Breast epithelium (tissue), 4 donors: ENCODE measurements at places on chromosomes 2 and 18. TPM values are rescaled to one million over a fixed set of nuclear protein-coding genes. Genes with fewer than 3 reads are reported as not detected.

- no peaks in the 10 kb centered on the region for H3K4me1 ChIP-seq
- no peaks in the 10 kb centered on the region for H3K27me3 ChIP-seq
- H3K36me3 ChIP-seq = no peaks in the 10 kb centered on the region
- peak overlapping the region; percentile 86 for H3K27ac ChIP-seq
These were observed 66.2 kb downstream of the HS1BP3 start for GRCh38 chr2:20584399-20585358.

GRCh38 chr18:48785091-48785614, 165.6 kb downstream of the SMAD7 start:
- no peak for DNase-seq
- H3K4me3 ChIP-seq = no peak overlapping the region
- H3K36me3 ChIP-seq = no peaks in the 10 kb centered on the region
- peaks cover 5% of the 10 kb centered on the region for H3K4me1 ChIP-seq
- no peaks in the 10 kb centered on the region for H3K27me3 ChIP-seq
- H3K27ac ChIP-seq = no peak overlapping the region

GRCh38 chr18:32438173-32438572, 32.5 kb downstream of the GAREM1 start:
- H3K27me3 ChIP-seq = no peaks in the 10 kb centered on the region
- H3K27ac ChIP-seq = peak overlapping the region; percentile 78
- DNase-seq = no peak

DNA sequence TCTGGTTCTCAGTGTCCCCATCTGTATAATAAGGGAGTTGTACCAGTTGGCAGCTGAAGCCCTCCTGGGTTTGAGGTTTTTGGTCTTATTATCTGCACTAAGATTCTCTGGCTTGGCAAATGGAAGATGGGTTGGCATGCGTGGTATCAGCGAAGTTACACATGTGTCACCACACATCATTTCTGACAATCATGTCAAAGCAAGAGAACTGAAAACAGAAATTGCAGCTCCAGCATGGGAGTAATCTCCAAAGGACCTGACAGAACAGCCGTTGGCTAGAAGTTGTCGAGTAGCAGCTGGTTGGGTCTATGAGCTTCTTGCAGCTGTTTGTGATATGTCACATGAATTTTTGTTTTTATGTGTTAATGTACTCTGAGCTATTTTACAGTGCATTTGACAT, 317.4 kb downstream of the SLC4A3 start:
- no peak overlapping the region for H3K4me3 ChIP-seq
- no peaks in the 10 kb centered on the region for H3K36me3 ChIP-seq
- H3K27ac ChIP-seq = no peak overlapping the region
- H3K4me1 ChIP-seq = no peaks in the 10 kb centered on the region

- peaks cover 8% of the 10 kb centered on the region for H3K4me1 ChIP-seq
- DNase-seq = no peak
- peak overlapping the region; percentile 97 for H3K27ac ChIP-seq
- H3K27me3 ChIP-seq = peaks cover 82% of the 10 kb centered on the region
- H3K36me3 ChIP-seq = no peaks in the 10 kb centered on the region
These were observed 10.6 kb upstream of the HOXD4 start for GRCh38 chr2:176140513-176141317.

DNA sequence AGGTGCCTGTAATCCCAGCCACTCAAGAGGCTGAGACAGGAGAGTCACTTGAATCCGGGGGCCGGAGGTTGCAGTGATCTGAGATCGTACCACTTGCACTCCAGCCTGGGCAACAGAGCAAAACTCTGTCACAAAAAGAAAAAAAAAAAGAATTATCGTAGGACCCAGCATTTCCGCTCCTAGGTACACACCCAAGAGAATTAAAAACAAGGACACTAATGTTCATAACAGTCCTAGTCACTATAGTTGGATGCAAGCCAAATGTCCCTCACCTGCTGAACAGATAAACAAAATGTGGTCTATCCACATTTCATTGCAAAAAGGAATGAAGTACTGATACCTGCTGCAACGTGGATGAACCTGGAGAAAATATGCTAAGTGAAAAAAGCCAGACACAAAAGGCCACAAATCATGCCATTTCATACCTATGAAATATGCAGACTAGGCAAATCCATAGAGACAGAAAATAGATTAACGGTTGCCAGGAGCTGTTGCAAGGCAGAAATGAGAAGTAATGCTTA, 21.2 kb downstream of the ADRA2B start:
- no peak overlapping the region for H3K27ac ChIP-seq
- no peaks in the 10 kb centered on the region for H3K36me3 ChIP-seq
- no peak overlapping the region for H3K4me3 ChIP-seq
- DNase-seq = no peak

- H3K27me3 ChIP-seq = no peaks in the 10 kb centered on the region
- DNase-seq = no peak
- no peaks in the 10 kb centered on the region for H3K36me3 ChIP-seq
- H3K4me3 ChIP-seq = peak overlapping the region; percentile 44
These were observed 33.1 kb upstream of the NPC1 start for GRCh38 chr18:23619388-23619881.

GRCh38 chr2:128008074-128008672, 19.7 kb downstream of the SAP130 start:
- no peaks in the 10 kb centered on the region for H3K27me3 ChIP-seq
- H3K4me3 ChIP-seq = no peak overlapping the region
- no peak for DNase-seq
- H3K36me3 ChIP-seq = peaks cover 3% of the 10 kb centered on the region
- no peak overlapping the region for H3K27ac ChIP-seq
- no peaks in the 10 kb centered on the region for H3K4me1 ChIP-seq

DNA sequence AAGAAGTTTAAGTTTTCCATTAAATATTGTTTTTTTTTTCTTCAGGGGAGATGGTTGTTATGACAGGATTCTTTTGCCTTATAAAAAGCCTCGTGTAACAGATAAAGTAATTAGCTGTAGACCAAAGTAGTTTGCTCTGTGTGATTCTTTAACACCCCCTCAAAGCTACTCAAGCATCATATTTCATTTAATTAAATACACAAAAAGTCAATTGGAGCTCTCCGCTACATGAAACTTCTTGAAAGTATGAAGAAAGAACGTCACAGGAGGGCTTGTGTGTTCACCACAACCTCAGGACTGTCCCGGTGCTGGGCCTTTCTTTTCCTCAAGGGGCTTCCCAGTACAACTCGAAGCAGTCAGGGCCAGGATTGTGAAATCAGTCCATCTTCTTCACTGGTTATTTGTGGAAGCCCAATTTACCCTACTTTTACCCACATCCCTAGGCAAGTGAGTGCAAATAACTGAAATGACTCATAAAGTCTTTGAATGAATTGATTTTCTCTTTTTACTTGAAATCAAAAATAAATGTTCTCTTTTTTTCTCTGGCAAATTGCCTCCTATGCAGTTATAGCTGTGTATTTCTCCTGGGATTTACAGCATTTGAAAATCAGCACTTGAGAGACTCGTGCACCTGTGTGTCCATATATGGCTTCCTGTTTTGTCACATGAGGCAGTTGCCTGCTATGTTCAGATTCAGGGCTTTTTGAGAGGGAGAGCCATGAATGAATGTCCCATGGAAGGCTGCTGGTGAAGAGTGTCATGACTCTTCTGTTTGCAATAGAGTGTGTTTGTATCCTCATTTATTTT, 48.6 kb downstream of the LINC00305 start:
- H3K36me3 ChIP-seq = no peaks in the 10 kb centered on the region
- no peak overlapping the region for H3K4me3 ChIP-seq
- no peaks in the 10 kb centered on the region for H3K4me1 ChIP-seq
- H3K27me3 ChIP-seq = no peaks in the 10 kb centered on the region

GRCh38 chr18:80188643-80189530, 58.4 kb downstream of the PARD6G start:
- H3K4me1 ChIP-seq = no peaks in the 10 kb centered on the region
- H3K36me3 ChIP-seq = no peaks in the 10 kb centered on the region
- no peak overlapping the region for H3K4me3 ChIP-seq
- DNase-seq = no peak
- no peaks in the 10 kb centered on the region for H3K27me3 ChIP-seq

- no peak overlapping the region for H3K4me3 ChIP-seq
- H3K27me3 ChIP-seq = no peaks in the 10 kb centered on the region
- H3K27ac ChIP-seq = no peak overlapping the region
- no peak for DNase-seq
- H3K36me3 ChIP-seq = no peaks in the 10 kb centered on the region
These were observed 314.6 kb downstream of the MEIS1 start for GRCh38 chr2:66749566-66749965.

- no peaks in the 10 kb centered on the region for H3K4me1 ChIP-seq
- no peak overlapping the region for H3K4me3 ChIP-seq
- H3K27me3 ChIP-seq = no peaks in the 10 kb centered on the region
These were observed 173.2 kb upstream of the ZNF804A start for GRCh38 chr2:184425083-184425482.

DNA sequence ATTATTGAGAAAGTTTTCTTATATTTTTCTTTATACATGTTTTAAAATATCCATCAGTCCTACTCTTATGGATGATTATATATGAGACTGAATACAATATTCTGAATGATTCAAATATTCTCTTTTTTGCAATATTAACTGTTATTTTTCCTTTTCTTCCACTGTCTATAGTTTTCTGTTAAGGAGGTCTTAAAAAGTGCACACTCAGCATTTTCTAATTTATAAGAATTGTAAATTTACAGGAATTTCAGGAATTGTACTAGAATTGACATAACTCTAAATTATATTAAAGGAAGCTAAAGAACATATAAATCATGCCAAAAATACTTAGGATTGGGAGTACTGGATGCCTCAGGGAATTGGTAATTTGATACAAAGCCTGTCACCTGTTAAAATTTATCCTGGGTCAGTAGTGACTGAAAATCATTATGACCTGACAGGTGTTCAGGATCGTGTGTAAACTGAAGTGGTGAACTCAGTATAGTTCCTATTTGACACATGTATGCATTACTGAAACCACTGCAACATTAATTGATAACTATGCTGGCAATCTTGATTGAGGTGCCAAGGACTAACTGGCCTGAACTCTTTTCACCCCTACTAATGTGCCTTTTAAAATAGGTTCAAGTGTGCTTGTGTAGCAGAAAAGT, 30.4 kb downstream of the MSTN start:
- no peak overlapping the region for H3K27ac ChIP-seq
- DNase-seq = no peak
- H3K27me3 ChIP-seq = no peaks in the 10 kb centered on the region
- no peaks in the 10 kb centered on the region for H3K4me1 ChIP-seq
- H3K36me3 ChIP-seq = no peaks in the 10 kb centered on the region

GRCh38 chr18:46334868-46335281, 230.7 kb downstream of the HAUS1 start:
- no peak for DNase-seq
- peak overlapping the region; percentile 55 for H3K27ac ChIP-seq
- H3K27me3 ChIP-seq = no peaks in the 10 kb centered on the region
- no peaks in the 10 kb centered on the region for H3K4me1 ChIP-seq
- peak overlapping the region; percentile 52 for H3K4me3 ChIP-seq
- no peaks in the 10 kb centered on the region for H3K36me3 ChIP-seq

DNA sequence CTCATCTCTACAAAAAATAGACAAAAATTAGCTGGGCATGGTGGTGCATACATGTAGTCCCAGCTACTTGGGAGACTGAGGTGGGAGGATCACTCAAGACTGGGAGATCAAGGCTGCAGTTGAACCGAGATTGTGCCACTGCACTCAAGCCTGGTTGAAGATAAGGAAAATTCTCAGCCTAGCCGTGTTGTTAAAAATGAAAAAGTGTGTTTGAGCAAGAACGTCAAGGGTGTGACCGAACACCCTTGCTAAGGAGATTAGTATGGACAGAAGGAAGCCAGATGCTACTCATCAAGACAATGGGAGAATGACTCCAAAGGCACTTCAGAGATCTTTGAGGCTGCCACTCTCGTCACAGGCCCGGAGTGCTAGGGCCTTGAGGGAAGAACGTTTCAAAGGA, 70.0 kb upstream of the NDUFV2 start:
- no peak overlapping the region for H3K4me3 ChIP-seq
- no peaks in the 10 kb centered on the region for H3K36me3 ChIP-seq
- no peaks in the 10 kb centered on the region for H3K4me1 ChIP-seq
- H3K27me3 ChIP-seq = no peaks in the 10 kb centered on the region
- DNase-seq = no peak

DNA sequence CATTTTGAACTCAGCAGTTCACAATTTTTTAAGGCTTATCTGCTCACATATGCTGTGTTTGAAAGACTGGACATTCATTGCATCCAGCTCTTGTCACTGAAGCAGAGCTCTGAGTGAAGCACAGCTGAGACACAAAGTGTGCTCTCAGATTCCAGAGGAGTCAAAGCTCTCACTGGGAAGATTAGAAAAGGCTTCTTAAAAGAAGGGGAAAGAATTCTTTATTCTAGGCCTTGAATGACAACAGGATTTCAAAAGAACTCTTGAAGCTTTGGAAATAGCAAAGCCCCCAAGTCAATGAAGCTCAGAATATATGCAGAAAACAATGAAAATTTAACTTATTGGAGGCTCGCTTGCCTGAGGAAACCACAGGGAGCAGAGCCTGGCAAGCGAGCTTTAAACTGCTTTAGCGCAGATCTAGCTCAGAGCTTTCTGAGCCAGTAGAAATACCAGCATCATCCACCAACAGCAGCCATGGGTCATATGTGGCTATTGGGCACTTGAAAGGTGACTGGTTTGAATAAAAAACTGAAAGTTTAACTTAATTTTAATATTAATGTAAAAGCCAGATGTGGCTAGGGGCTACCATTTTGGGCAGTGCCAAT, 369.7 kb downstream of the OSR1 start:
- no peaks in the 10 kb centered on the region for H3K27me3 ChIP-seq
- no peak for DNase-seq
- no peaks in the 10 kb centered on the region for H3K36me3 ChIP-seq
- H3K4me3 ChIP-seq = no peak overlapping the region
- H3K4me1 ChIP-seq = peaks cover 7% of the 10 kb centered on the region

- H3K4me3 ChIP-seq = no peak overlapping the region
- no peak for DNase-seq
- H3K27me3 ChIP-seq = peaks cover 8% of the 10 kb centered on the region
- H3K4me1 ChIP-seq = no peaks in the 10 kb centered on the region
These were observed 2.7 kb upstream of the ERFE start for GRCh38 chr2:238155761-238156694.

DNA sequence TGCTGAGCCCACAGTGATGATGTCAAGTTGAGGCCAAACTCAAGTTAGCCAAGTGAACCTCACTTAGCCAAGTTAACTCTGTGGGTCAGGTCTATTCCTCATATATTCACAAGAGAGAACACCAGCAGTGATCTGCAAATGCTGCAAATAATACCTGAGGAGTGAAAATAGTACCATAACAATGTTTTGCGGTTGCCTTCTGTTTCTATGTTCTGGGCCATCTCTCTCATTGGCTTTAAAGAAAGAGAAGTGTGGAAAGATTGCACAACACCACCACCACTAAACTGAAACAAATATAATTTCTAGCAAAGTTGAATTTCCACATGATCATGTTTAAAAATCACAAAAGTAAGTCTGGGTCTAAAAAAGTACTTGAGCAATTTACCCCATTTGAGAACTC, 211.1 kb upstream of the GALNT5 start:
- H3K4me1 ChIP-seq = no peaks in the 10 kb centered on the region
- no peaks in the 10 kb centered on the region for H3K36me3 ChIP-seq
- no peaks in the 10 kb centered on the region for H3K27me3 ChIP-seq
- H3K4me3 ChIP-seq = no peak overlapping the region
- no peak overlapping the region for H3K27ac ChIP-seq

DCC gene
- 1.6 TPM for total RNA-seq

CCDC102B gene
- total RNA-seq = 7.2 TPM

CFAP210 gene
- not detected for total RNA-seq

CFC1 gene
- not detected for total RNA-seq

NAT8 gene
- total RNA-seq = not detected

USP37 gene
- 14.4 TPM for total RNA-seq

DSG4 gene
- not detected for total RNA-seq

ABCA12 gene
- total RNA-seq = 4.0 TPM

TBR1 gene
- total RNA-seq = not detected

IL1A gene
- not detected for total RNA-seq
